T-helper 22 cell (primary cell): ENCODE measurements at places on chromosomes 5 and 9.

- no peak for DNase-seq
Measured at GRCh38 chr9:3880851-3881250, 355.1 kb upstream of the RFX3 start.

DNA sequence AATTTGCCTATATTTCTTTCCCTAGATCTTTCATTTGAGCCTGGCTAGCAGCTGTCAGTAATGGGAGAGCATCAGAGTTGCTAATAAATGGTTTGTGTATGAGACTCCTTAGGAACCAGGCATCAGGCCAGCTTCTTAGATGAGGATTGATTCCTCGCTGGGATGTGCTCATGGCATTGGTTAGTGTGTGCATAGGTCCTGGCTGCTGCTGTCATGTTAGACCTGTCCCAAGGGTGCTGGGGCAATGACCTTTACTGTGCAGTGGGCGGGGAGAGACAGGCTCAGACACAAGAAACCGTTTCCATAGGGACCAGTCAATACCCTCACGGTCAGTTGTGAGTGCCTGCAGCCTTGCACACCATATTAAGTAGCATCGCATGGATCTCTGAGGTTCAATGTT is 112.3 kb upstream of the NR3C1 start:
- no peak for DNase-seq

- no peak for DNase-seq
Measured at GRCh38 chr5:168085261-168086031, 206.0 kb upstream of the WWC1 start.

DNA sequence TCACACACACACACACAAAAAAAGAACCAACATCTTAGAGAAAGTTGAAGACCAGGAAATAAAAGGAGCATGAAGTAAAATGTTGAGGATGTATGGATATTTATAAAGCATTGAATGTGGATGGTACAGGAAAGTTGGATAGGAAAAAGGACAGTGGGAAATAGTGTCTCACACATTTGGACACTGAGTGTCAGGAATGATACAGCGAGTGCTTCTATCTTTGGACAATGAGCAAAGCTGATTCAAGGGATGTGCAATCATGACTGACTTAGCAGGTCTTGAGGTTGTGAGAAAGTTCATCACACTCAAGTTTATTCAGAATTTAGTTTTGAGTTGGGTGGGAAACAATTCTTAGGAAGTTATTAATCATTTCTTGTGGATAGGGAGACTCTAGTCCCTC is 50.1 kb upstream of the SRP19 start:
- DNase-seq, result no peak

DNA sequence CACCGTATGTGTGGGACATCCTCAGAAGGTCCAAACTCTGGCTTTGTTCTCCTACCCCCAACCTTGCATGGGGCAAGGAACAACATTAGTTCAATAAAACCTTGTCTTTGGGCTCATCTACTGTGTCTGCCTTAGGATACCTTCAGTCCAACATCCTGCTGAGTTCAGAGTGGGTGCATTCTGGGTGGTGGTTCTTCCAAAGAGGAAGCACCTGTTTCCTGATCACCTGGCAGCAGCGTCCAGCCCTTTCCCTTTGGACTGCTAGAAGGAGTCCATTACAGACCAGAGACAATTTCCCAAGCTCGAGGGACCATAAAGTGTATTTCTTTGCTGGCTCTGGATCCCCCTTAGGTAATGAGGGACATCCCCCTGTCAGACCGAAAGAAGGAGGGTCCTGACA is 154.1 kb downstream of the SEMA6A start:
- no peak for DNase-seq

DNA sequence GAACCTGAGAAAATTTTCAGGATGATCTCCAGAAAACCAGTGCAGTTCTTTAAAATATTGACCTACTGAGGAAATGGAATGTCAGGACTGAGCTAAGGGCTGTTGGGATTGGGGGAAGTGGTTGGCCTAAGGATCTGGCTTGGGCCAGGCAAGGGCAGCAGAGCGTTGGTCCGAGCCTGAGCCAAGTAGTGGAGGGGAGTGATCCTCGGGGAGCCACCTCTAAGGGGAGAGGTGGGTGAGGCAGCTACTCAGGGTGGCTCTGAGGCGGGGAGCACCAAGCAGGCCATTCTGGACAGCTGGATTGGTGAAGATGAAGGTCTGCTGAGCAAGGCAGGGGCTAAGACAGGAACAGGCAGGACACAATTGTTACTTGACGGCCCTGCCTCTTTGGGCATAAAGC is 11.5 kb downstream of the CAMK4 start:
- DNase-seq, result no peak
